ENCODE measurements at places on chromosomes 7 and 10. TPM values are rescaled to one million over a fixed set of nuclear protein-coding genes. Genes with fewer than 3 reads are reported as not detected.

CTBP2 gene
- total RNA-seq: not detected

DNA sequence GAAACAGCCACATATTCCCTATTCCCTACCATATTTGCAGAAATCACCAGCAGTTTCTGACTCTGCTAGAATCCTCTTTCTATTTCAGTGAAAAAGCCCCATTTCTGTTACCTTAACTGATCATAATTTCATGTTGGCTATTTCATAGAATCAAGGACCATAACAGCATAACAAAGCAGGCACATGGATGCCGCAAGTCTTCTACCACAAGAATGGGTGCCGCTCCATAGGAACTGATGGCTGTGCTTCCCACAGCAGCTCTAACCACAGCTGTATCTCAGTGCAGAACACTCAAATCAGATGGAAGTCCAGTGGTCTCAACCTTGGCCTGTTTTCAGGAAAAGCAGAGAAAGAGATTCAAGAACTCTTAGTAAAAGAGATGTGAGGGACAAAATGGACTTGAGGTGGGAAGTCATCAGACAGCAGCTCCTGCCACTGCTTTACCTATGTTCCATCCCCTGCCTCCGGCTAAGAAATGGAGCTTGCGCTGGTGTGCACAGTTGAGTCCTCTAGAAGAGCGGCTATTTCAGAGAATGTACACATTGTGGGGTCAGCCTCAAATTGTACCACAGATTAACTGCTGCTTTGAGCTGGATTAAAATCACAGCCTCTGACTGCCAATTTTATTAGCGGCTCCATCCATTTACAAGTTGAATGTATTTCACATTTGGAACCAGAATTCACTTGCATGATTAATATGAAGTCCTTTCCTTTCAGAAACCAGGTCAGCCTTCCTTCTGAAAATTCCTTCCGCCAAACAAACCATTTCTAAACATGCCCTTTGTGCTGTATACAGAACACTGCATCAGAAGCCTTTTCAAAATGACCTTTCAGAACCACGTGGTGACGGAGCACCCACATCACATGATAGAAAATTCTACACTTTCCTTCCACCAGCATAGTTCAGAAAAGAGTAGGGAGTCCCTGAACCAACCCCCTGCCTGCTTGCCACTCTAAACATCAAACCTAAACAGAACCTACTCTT is 7.7 kb downstream of the PTPRN2 start:
- peaks cover 3% of the 10 kb centered on the region for H3K36me3 ChIP-seq
- peak overlapping the region; percentile 89 for H3K27ac ChIP-seq
- DNase-seq: peak; percentile 69
- H3K4me3 ChIP-seq: no peak overlapping the region
- H3K27me3 ChIP-seq: no peaks in the 10 kb centered on the region

DNA sequence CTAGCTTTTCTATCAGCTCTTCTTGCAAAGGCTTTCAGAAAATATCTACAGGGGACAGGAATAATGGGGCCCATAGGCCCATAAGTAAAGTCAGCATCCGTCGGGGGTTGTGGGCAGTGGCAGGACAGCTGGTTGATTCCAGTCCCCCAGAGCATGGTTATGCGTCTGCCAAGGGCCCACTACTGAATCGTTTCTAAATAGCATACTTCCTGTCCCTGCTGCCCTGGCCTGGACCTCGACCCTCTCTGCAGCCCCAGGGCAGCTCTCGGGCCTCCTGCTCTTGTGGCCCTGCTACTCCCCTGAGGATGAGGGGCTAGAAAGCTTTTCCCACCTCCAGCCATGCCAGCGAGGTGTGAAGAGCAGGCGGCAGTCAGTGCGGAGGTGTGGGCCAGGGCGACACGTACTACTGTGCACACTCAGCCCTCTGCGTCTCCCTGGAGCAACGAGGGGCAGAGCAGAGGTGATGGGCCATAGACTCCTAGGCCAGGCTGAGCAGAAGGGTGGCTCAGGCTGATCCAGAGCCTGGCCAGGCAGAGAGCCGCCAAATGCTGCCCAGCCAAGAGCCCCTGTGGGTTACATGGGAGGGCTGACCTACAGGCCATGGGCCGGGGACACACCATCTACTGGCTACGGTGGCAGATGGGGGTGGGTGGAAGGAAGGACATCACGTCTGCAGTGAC is 4.7 kb upstream of the OPN4 start:
- H3K4me1 ChIP-seq: no peaks in the 10 kb centered on the region
- no peak overlapping the region for H3K27ac ChIP-seq
- no peak for DNase-seq

DNA sequence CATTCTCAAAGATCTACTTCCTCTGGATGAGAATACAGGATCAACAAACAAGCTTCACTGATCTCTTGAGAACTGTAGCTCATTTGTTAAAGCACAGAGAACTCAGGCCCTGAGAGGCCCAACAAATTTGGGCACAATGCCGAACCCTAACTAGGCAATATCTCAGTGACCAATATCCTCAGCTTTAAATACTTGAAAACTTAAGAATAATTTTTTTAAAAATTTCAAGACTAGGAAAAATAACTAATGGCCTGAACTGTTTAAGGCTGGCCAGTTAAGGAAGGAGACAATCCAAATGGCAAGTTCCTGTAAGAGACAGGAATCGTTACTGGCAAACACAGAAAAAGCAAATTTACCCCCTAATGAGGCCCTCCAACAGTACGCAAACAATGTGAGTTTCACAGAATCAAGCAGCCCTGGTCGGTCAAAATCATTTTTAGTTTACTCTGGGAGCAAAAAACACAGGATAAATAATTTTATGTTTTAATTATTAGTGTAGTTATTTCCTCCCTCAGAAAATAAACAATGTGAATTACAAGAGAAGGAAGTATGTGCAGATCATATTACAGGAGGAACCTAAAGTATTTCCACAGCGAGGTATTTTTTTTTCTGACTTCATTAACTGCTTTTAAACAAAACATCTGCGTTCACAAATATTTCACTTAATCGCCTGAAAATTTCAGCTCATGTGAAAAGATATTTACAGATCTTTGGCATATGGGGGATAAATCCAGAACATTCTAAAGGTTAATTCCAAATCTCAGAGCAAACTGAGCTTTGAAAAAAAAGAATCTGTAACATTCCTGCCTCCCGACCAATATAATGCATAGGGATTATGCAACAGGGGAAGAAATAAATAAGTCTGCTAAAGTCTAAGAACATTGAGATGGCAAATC is 39.5 kb downstream of the NT5C2 start:
- H3K4me1 ChIP-seq: peaks cover 73% of the 10 kb centered on the region
- H3K36me3 ChIP-seq: 0 out of 3 replicates have a peak, but pooled peaks cover 6% of the 10 kb centered on the region
- peak overlapping the region; percentile 73 for H3K4me3 ChIP-seq
- no peaks in the 10 kb centered on the region for H3K27me3 ChIP-seq
- peak; percentile 51 for DNase-seq

CRHR2 gene
- total RNA-seq: not detected

EBLN1 gene
- total RNA-seq: not detected

GRCh38 chr10:114389426-114389825 is 14.9 kb downstream of the AFAP1L2 start:
- DNase-seq: no peak
- H3K4me3 ChIP-seq: no peak overlapping the region
- H3K36me3 ChIP-seq: no peaks in the 10 kb centered on the region
- H3K27me3 ChIP-seq: peaks cover 2% of the 10 kb centered on the region

GRCh38 chr10:122852261-122852660 is 6.6 kb upstream of the CUZD1 start:
- no peaks in the 10 kb centered on the region for H3K27me3 ChIP-seq
- no peak for DNase-seq
- 0 out of 3 replicates have a peak, but pooled peaks cover 9% of the 10 kb centered on the region for H3K36me3 ChIP-seq
- no peak overlapping the region for H3K27ac ChIP-seq

DNA sequence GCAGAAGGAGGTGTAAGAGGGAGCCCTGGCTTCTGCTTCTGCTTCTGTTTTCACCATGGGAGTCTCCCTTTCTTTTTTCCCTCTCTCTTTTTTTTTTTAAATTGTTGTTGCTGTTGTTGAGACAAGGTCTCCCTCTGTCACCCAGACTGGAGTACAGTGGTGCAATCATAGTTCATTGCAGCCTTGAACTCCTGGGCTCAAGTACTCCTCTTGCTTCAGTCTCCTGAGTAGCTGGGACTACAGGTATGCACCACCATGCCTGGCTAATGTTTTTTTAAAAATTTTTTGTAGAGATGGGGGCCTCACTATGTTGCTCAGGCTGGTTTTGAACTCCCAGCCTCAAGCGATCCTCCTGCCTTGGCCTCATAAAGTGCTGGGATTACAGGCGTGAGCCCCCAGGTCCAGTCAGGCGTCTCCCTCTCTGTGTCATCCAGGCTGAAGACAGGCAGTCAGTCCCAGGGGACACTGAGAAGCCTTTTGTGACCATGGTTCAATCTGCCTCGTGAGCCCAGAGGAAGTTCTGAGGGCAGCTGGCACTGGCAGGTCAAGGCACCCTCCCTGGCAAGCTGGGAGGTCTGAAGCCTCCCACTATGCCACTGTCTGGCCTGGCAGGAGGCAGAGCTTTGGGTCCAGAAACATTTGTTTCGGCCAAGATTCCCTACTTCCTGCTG is 33.6 kb upstream of the NPFFR1 start:
- peak; percentile 33 for DNase-seq
- H3K36me3 ChIP-seq: peaks cover 10% of the 10 kb centered on the region
- H3K27ac ChIP-seq: peak overlapping the region; percentile 33
- peaks cover 57% of the 10 kb centered on the region for H3K4me1 ChIP-seq
- no peaks in the 10 kb centered on the region for H3K27me3 ChIP-seq

GRCh38 chr10:67864607-67865371 is 19.7 kb upstream of the SIRT1 start:
- no peak overlapping the region for H3K27ac ChIP-seq
- DNase-seq: no peak
- H3K36me3 ChIP-seq: no peaks in the 10 kb centered on the region
- no peak overlapping the region for H3K4me3 ChIP-seq

GAD2 gene
- total RNA-seq: not detected

SPDYE1 gene
- total RNA-seq: not detected

DNA sequence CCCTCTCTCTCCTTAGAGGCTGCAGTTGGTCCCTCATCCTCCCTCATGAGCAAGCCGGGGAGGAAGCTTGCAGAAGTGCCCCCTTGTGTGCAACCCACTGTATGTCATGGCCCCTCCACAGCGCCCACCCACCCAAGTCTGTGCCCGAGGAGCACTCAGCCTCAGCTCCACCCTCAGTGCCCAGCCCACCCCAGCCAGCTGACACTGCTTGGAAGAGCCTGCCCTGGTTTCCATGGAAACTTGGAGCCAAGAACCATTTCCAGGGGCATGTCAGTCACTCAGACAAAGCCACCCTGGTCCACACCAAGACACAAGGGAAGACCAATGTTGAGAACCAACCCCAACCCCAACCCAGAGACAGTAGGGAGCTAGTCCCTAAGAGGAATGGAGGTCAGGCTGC is 79.5 kb downstream of the PAX2 start:
- no peak for DNase-seq
- H3K27ac ChIP-seq: no peak overlapping the region
- no peaks in the 10 kb centered on the region for H3K36me3 ChIP-seq
- peaks cover 33% of the 10 kb centered on the region for H3K4me1 ChIP-seq
- H3K27me3 ChIP-seq: peaks cover 52% of the 10 kb centered on the region

DNA sequence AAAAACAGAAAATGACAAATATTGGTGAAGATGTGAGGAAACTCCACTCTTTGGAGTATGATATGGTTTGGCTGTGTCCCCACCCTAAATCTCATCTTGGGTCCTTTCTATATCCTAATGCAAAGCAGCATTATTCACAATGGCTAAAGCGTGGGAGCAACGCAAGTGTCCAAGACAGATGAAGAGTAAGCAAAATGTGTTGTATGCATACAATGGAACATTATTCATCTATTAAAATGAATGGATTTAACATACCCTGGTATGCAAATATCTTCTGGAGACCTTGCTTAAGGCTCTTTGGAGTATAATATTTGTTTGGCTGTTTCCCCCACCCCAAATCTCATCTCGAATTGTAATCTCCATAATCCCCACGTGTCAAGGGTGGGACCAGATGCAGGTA is 839.8 kb upstream of the POM121L12 start:
- no peaks in the 10 kb centered on the region for H3K36me3 ChIP-seq
- no peaks in the 10 kb centered on the region for H3K4me1 ChIP-seq
- H3K27ac ChIP-seq: no peak overlapping the region
- no peak overlapping the region for H3K4me3 ChIP-seq
- no peak for DNase-seq

CNTNAP2 gene
- total RNA-seq: 0.40 TPM

DNA sequence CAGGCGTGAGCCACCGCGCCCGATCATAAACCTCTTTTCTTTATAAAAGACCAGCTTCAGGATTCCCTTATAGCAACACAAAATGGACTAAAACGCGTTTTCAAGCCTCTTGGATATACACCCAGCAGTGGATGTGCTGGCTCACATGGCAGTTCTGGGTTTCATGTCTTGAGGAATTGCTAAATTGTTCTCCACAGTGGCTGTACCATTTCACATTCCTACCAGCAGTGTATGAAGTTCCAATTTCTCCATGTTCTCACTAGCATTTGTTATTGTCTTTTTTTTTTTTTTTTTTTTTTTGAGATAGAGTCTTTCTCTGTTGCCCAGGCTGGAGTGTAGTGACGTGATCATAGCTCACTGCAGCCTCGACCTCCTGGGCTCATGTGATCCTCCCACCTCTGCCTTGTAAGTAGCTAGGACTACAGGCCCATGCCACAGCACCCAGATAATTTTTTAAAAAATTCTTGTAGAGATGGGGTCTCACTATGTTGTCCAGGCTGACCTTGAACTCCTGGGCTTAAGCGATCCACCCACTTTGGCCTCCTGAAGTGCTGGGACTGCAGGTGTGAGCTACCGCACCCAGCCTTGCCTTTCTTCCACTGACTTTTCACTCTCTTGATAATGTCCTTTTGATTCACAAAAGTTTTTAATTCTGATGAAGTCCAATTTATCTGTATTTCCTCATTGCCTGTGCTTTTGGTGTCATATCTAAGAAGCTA is 17.4 kb downstream of the TECPR1 start:
- no peak overlapping the region for H3K4me3 ChIP-seq
- no peaks in the 10 kb centered on the region for H3K27me3 ChIP-seq
- H3K36me3 ChIP-seq: no peaks in the 10 kb centered on the region
- no peak for DNase-seq
- no peak overlapping the region for H3K27ac ChIP-seq
- H3K4me1 ChIP-seq: peaks cover 9% of the 10 kb centered on the region

MRLN gene
- not detected for total RNA-seq

CRYGN gene
- total RNA-seq: not detected

DNA sequence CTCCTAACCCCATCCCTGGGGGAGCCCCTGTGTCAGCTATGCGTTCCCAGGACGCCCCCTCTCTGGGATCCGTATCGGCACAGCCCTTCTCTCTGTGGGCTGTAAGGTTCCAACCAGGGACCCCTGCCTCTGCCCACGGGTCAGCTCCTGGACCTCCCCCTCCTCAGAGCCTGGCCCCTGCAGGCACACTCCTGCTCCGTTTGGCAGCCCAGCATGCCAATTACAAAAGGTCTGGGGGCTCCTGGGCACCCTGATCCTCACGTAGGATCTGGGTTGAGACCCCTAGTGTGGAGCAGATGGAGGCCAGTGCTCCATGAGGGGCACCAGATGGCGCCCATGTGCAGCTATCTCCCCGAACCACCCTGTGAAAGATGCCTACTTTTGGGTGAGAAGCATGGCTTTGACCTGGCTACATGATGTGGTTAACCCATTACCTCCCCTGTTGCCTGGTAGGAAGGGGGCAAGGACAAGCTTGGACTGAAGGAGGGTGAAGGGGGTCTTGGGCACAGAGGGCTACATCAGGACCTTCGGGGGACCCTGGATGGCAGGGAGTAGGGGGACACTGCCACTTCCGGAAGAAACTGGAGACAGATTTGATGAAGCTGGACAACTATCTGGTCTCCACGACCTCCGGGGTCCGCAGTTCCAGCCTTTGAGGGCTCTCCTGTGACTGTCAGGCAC is 9.0 kb downstream of the TACR2 start:
- H3K27me3 ChIP-seq: no peaks in the 10 kb centered on the region
- peaks cover 13% of the 10 kb centered on the region for H3K4me1 ChIP-seq
- no peak overlapping the region for H3K27ac ChIP-seq
- no peak overlapping the region for H3K4me3 ChIP-seq
- H3K36me3 ChIP-seq: no peaks in the 10 kb centered on the region

Measured in HepG2 (cell line).